SK-N-SH treated with all-trans-retinoic acid at 6 μM for 48 hours (cell line): ENCODE measurements at places on chromosomes 7 and 10.

GRCh38 chr10:11091517-11092102, 73.9 kb downstream of the CELF2 start:
- no peak for ATAC-seq

DNA sequence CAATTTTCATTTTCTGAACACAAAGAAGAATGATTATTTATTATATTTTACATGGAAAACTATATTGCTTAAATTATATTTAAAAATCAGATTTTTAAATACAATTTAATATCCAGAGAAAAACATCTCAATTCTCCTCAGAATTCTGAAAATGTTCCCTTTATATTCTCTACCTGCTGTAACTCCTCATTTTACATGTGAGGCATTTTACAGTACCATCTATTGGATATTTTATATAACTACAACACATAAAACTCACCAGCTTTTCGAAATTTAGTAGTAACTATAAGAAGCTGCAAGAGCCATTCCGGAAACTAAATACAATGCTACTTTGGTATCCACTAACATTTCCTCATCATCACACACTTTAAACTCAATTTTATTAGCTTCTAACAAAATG, 264.6 kb downstream of the DGKB start:
- no peak for ATAC-seq

- ATAC-seq: peak; percentile 78
These were observed 18.5 kb upstream of the TNS3 start for GRCh38 chr7:47600199-47601118.

GRCh38 chr7:921581-922333, 32.7 kb downstream of the ADAP1 start:
- no peak for ATAC-seq

GRCh38 chr7:149415391-149416071, 45.3 kb downstream of the ZNF777 start:
- no peak for ATAC-seq

- no peak for ATAC-seq
These were observed 192.1 kb upstream of the KLF14 start for GRCh38 chr7:130926001-130926691.

DNA sequence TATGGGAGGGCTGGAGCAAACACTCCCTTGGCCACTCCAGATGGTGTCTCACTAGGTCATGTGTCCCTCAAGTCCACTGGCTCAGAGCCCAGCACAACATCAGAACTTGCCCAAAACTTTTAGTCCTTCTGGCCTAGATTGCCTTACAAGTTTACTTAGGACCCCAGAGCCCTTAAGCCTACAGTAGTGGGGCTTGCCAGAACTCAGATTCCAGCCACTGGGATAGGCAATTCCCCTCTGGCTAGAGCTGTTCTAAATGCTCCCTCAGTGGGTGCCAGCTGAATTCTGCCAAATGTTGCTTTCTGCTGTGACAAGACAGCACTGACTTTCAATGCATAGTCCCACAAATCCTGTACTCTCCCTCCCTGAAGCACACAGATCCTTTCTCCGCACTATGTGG, 331.1 kb downstream of the HTR7 start:
- no peak for ATAC-seq

DNA sequence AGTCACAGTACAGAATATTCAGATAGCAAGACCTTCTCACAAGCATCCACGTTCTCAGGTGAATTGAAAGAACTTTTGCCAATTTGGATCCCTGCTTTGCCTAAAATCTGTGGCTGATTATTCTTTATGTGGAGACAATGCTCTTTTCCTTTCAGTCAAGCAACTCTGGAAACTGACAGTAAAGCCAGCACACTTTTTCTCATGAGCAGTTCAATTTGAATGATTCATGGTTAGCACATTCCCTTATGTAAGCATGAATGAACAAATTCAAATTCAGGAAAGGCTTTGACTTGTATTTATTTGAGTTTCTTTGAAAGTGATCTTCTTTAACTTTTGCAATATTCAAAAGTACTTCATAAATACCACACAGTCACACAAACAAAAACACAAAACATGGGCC, 57.6 kb downstream of the MEOX2 start:
- ATAC-seq: no peak

GRCh38 chr7:74293577-74293908, 4.3 kb downstream of the CLIP2 start:
- no peak for ATAC-seq

DNA sequence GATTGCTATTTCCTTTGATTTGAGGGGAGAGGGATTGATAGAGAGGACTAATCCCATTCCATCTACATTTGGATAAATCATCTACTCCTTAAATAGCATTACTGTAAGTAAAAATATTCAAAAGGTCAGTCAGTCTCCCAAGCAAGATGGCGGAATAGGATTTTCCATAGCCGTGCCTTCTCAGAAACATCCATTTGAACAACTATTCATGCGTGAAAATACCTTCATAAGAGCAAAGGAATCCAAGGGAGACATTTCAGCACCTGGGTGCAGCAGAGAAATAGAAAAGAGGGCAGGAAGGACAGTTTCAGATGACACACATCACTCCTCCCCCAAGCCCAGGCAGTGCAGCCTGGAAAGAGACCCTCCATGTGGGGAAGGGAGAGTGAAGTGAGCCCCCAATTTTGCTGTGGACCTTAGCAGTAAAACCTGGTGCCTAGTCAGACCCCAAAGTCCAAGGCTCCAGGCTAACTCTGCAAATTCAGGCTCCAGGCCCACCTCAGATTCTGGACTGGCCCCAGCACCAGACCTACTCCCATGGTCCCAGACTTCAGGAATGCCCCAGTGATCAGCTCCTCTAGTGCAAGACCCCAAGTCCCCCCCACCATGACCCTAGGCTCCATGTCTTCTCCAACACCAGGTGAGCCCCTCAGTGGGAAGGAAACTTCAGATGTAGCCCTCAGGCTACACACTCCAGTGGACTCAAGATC, 104.3 kb upstream of the LANCL2 start:
- no peak for ATAC-seq

DNA sequence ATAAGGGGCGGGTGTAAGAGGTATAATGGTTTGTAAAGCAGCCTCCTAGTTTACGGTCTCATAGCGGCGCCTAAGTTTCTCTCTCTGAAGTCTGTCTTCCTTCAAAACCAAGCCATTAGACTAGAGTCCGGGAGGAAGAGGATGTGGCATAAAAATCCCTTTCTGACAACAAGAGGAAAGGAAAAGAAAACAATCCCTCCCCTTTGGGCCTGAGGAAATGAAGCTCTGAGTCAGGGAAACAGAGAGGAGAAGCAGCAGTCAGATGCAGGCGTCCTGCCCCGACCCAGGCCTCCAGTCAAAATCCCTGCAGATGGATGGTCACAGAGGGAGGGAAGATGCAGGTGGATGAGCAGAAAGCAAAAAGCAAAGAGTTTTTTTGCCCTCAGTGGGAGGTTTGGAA, 23.7 kb downstream of the PARP12 start:
- no peak for ATAC-seq

GRCh38 chr10:6171881-6172695, 30.6 kb upstream of the PFKFB3 start:
- no peak; the same call in 2 of the 3 replicates for ATAC-seq

DNA sequence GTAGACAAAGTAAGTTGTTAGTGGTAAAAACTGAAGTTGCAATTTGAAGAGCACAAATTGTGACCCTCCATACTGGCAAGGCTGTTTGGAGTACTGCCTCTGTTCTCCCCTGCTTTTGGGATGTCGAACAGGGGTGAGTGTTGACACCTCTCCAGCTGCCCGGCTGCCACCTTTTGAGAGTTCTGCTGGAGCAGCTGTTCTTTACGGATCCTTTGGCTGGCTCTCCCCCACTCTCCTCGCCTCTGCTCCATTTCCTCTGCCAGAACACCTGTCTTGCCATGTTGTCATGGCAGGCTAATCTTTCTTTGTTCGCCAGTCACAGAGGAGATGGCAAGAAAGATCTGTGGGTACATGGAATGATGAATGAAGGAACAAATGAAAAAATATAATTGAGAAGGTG, 34.9 kb downstream of the INSYN2A start:
- no peak for ATAC-seq

- no peak for ATAC-seq
These were observed 57.8 kb downstream of the PRLHR start for GRCh38 chr10:118537623-118538022.

GRCh38 chr10:58967551-58968388, 208.7 kb upstream of the PHYHIPL start:
- ATAC-seq: peak; percentile 68; the same call in 2 of the 3 replicates

GRCh38 chr7:107138696-107139420, 29.9 kb upstream of the HBP1 start:
- peak; percentile 65; the same call in 2 of the 3 replicates for ATAC-seq

DNA sequence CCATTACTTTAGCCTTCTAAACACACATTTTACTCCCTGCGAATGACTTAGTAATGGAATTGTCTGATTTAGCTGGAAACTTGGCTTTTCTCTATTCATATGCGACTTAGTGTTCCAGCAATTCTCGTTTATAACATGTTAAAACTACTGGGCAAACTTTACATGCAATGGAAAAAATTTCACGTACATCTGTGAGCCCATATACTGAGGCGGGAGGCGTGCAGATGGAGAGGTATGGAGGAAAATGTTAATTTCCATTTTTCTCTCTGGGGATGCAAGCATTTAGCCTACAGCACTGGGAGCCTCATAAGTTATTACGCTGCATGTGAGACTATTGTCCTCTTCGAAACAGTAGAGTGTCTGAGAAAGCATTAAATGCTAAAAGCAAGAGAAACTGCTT, 591.5 kb upstream of the ANKRD30A start:
- no peak for ATAC-seq

DNA sequence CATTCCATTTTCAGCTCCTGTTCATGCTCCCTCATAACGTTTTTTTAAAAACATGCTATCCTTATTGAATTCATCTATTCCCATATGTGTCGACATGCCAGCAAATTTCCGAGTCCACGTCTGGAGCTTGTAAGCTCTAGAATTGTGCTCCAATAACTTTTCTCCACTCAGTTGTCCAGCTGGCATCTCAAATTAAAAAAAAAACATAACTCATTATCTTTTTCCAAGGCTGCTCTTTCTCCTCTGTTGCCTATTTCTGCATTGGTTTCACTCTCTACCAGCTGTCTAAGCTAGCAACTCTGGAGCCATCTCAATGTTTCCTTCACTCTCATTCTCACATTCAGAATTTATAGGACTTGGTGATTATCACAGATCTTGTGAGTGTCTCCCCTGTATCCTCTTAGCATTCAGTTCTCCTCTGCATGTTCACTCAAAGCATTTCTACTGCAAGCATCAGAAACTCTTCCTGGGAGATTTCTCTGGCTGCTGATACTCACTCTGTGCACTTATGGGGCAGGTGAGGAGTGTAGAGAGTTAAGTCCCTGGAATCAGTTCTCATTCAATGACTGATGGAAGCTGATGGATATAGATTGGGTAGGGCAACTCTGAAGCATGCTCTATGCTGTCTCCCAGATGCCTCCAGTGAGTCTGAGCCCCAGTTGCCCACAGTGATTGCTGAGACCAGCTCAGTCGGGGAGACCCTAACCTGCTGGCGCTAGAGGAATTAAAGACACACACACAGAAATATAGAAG, 6.7 kb upstream of the DLD start:
- ATAC-seq: no peak; the same call in 2 of the 3 replicates

- ATAC-seq: 0 out of 3 replicates have a peak, but pooled peaks have one; percentile 5
These were observed 1.2 kb downstream of the EIF4H start for GRCh38 chr7:74175340-74175739.

DNA sequence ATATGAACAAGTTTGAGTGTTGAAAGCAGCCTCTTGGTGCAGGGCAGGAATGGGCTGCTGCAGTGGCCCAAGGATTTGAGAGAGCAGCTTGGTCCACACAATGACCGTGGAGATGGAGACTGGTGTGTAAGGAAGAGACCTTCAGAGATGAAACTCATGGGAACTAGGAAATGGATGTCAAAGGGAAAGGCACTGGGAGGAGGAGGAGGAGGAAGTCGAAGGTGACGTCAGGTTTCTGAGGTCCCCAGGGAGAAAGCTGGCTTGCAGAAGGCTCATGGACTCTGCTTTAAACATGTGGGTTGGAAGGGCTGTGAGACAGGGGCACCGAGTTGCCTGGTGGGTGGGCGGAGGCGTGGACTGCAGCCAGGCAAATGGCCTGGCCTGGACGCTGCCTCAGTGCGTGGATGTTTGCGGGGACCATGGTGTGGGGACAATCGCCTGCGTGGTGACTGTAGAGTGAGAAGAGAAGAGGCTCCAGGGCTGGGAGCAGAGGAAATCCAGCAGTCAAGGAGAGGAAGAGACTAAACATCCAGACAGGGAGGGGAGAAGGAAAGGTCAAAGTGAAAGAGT, 14.6 kb downstream of the C10orf71 start:
- no peak for ATAC-seq

GRCh38 chr10:100138921-100139496, 46.8 kb downstream of the ERLIN1 start:
- peak; percentile 53; the same call in 2 of the 3 replicates for ATAC-seq

DNA sequence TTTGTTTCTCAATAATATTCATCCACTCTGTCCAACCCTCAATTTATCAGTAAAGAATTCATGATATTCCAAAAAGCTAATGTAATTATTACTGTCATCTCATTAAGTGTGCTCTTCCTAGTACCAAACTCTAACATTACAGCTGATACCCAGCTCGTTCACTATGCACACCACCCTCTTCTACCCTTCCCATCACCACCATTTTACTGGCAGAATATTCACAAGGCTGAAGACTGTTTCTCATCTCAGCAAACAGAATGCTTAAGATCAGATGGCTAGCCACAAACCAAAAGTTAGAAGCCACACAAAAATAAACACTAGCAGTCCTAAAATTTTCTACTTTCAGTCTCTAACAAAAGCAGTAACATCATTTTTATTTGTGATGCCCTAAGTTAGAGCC, 121.5 kb downstream of the SRPK2 start:
- no peak for ATAC-seq

- no peak for ATAC-seq
These were observed 34.0 kb upstream of the SLC35B4 start for GRCh38 chr7:134350709-134351108.

GRCh38 chr10:42754155-42755027, 28.2 kb upstream of the BMS1 start:
- peak; percentile 46 for ATAC-seq

DNA sequence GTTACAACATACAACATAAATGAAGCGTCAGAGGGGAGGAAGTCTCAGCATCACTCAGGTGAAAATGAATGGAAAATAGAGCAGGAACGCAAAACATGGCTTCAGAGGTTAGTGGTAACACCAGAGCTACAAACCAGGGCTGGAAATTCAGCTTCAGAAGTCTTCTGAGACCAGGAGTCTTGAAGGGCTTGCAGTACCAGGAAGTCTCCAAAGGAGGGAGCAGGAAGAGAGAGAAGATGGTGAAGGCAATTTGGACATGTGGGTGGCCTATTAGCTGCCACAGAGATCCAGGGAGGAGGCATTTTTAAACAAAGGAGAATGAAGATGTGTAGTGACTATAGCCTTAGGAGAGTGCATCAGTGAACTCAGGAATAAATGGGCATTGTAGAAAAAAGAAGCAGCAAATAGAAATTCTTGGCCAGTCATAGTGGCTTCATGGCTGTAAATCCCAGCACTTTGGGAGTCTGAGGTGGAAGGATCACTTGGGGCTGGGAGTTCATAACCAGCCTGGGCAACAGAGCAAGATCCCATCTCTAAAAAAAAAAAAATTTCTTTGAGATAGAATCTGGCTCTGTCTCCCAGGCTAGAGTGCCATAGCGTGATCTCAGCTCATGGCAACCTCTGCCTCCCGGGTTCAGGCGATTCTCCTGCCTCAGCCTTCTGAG, 9.3 kb upstream of the TET1 start:
- peak; percentile 96 for ATAC-seq

GRCh38 chr7:26011039-26011696, 140.8 kb upstream of the NFE2L3 start:
- no peak for ATAC-seq
